Dermis microvascular lymphatic vessel endothelial cell (primary cell): ENCODE measurements at places on chromosomes 2 and 18.

- DNase-seq = no peak
These were observed 743.7 kb downstream of the GALR1 start for GRCh38 chr18:77993188-77993981.

GRCh38 chr2:113795405-113795920 is 39.0 kb upstream of the SLC35F5 start:
- DNase-seq = no peak

GRCh38 chr2:190881084-190881597 is 520 bp downstream of the GLS start:
- DNase-seq = no peak

GRCh38 chr2:17643031-17643615 is 102.6 kb downstream of the VSNL1 start:
- DNase-seq = peak; percentile 81
